Naive thymus-derived CD8-positive, alpha-beta T cell (primary cell): ENCODE measurements at places on chromosomes 2 and 18.

DNA sequence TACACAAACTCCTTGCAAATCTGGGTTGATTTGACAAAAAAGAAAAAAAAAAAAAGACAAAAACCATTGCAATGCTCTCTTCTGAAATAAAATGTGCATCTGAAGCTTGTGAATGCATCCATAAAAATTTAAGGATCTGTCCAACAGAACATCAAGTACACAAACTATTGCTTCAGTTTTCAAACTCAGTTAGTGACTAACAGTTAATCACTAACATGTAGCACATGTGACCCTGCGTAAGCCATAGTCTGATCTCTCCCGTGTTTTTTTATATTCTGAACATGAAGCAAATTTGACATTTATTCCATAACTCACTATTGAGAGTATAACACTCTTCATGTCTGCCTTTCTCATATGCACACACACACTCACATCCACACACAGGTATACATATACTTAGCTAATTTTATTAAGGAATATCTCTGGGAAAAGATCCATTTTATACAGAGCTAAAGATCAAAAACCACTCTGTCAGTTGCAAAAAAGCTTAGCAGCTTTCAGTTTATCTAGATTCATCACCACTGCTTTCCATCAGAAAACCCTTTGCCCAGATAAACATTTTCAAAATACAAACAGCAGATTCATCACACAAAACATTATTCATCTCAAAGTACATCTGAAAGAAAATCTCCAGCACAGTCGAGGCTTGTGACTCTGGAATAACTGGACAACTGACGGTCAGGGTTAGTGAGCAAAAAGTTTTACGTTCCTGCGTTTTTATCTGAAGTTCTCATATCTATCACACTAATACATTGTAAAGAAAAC lies 1000.4 kb upstream of the ACVR2A start:
- no peak for DNase-seq

DNA sequence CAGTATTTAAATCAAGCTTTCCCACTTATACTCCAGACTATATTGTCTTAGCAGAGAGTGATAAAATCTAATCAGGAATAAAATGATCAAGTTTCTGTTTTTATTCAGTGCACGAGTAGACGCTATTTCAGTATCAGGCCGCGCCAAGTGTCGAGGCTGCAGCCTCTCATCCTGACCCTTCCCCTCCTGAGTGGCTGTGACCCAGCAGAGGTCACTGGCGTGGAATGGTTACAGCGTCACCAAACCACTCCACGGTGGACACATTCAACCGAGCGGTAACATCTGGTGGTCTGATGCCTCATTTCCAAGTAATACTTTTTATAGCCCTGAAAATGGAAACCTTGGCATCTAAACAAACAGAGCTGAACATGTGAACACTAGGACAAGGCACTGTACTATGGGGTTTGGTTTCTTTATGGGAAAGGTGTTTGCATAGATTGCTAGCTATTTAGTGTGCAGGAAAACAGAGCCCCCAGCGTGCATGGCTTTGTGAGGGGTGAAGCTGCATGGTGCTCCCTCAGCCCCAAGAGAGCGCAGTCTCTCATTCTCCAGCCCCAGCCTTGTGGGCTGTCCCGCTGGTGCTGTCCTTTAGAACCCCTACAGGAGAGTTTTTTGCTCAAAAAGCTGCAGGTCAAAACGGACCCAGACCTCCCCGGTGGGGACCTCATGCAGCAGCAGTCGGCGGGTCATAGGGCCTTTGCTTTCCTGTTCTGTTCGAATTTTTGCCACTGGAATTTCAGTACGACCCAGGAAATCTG lies 28.4 kb downstream of the FAM228A start:
- no peak for DNase-seq

GRCh38 chr2:41959760-41960159 lies 88.1 kb upstream of the PKDCC start:
- DNase-seq: no peak

DNA sequence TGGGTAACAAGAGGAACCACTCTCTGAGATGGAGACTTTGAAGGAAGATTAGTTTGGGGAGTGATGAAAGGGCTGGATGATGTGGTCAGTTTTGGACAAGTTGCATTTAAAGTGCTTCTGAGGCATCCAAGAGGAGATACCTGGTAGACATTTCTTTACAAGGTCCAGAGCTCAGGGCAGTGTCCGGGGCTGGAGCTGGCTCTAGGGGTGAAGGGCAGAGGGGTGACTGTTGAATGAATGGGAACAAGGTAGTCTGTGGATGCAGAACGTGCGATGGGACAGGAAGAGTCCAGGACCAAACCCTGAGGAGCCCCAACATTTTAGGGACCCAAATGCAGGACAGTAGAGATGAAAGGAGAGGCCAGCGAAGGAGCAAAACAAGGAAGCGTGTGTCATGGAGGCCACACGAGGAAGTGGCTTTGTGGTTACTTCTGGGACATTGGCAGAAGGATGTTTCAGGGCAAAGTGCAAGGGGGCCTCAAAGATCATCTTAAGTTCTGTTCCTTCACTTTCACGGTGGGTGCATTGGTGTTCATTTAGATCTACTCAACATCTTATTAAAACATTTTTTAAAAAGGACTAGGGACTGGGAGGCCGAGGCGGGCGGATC lies 13.6 kb upstream of the GPR35 start:
- no peak for DNase-seq

DNA sequence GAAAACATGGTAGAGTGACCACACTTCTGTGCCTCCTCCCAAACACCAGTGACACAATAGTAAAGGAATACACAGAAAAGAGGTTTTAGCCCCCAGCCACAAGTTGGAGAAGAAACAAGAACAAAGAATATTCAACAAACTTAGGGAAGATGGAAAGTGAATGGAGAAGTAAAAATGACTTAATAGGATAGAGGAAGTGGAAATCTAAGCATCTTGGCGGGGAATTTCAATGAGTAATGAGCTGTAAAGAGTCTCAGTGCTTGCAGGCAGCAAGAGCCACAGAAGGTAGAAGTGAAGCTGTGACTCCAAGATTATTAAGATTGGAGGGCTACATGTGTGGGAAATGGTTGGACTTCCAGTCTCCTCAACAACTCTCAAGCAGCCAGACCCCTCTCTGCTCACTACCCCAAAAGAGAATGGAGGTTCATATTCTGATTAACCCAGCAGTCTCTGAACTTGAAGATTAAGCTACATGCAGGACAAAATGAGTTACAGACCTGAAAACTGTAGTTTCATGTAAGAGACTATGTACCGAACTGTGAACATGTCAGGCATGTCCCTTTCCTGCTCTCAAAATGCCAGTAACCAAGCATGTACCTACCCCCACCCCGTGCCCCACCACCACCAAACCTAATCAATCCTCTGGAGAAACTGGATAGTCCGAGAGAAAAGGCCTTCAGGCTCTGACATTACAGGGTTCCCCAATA lies 16.9 kb upstream of the HNRNPLL start:
- DNase-seq: no peak

DNA sequence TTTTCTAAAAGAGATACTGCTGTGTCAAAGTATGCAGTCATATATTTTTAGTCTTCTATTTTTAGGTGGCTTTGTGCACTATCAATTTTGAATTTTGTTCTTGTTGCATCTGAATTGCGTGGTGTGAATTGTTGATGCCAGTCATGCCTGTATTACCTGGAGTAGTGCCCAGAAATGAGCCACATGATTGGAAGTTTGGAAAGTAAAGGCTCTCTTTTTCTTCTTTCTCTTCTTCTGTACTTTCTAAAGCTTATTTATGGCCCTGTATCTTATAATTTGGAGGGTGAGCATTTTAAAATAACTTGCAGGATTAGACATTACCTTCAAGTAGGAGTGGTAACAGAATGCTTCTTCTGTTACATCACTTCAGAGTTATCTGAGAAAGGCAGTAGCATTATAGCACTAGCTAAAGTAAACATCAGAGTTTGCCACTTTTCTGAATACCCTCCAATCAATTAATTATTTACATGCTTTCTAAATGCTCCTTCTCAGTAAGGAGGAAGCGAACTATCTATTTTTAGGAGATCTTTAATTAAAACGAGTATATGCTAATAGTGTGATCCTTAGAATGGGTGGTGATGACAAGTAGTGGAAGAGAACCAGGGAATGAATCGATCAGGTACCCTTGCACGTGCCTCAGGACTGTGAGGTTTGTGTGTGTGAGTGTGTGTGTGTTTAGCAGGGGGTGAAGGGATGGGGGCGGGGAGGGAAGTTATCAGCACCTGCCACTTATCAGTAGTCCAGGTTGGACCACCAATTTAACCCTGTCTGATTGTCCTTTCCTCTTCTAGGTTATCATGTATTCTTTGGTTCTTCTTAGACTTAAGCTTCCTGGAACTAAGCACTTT lies 112.5 kb downstream of the MAP3K20 start:
- DNase-seq: no peak

DNA sequence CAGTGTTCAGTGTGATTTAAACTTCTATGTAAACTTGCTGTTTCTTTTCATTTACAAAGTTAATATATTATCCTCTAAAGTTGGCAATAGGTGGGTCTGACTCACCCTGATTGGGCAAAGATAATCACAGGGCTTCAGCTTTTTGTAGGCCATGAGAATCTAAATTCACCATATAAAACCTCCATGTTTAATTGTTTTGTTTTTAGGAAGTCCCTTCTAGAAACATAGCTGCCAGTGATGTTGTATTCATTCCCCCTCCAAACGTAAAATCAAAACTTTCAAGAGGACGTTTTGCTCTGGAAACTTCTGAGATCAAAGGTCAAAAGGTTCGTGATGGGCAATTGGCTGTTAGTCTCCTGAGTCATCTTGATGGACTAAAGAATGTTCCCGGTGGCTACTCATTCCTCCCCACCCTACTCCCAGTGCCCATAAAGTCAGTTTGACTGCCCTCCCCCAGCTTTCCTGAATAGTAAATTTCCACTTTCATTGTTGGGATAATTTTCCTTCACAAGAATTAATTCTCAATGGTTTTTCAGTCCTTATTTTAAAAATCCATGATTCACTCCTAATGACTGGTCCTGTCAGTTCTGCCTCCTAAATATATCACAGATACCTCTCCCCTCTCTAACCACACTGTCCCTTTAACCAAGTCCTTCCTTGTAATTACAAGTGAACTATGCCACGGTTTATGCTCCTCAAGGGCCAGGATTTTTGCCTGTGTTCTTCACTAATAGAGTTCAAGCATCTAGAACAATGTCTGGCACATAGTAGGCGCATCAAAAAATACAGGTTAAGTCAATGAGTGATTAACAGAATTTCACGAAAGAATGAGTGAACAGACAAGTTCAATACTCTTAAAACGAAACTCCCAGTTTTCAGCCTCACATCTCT lies 164.4 kb upstream of the VRK2 start:
- no peak for DNase-seq

DNA sequence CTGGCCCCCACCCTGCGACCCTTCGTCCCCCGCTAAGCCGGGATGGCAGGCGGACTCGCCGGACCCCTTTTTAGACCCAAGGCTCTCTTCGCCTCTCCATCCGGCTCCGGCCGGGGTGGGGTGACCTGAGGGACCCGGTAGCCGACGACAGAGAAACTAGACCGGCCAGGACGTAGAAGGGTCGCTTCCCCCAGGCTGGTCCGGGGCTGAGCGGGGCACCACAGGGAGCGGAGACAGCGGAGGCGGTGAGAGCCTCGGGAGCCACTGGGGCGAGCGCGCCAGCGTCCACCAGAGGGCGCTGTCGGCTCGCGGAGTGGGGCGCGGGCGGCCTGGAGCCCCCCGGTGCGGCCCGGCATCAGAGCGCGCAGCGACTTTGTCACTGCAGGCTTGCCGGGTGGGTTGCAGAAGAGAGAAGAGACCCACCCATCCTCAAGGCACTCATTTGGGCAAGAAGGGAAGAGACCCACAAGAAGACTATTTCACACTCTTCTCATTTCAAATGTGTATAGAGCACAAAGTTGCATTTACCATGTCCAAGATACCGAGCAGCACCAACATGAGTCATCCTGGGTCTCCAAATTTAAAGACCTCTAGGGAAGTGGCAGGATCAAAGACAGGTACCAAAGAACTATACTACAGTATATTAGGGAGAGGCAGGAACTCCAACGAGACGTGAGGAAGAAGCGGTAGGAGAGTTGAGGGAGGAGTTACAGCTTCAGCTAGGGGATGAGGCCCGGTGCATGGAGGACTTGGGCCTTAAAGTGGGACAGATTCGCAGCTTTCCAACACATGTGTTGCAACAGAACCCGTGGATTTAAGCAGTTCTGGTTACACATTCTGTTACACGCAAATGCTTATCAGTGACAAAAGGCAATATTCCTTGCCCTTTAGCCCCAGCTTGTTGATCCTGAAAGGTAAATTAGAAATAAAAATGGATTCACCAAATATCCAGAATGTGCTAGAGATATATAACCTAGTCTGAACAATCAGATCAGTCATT lies 7.6 kb upstream of the PRKCE start:
- peak; percentile 77 for DNase-seq

GRCh38 chr2:119438128-119438656 lies 6.5 kb downstream of the TMEM37 start:
- no peak for DNase-seq

DNA sequence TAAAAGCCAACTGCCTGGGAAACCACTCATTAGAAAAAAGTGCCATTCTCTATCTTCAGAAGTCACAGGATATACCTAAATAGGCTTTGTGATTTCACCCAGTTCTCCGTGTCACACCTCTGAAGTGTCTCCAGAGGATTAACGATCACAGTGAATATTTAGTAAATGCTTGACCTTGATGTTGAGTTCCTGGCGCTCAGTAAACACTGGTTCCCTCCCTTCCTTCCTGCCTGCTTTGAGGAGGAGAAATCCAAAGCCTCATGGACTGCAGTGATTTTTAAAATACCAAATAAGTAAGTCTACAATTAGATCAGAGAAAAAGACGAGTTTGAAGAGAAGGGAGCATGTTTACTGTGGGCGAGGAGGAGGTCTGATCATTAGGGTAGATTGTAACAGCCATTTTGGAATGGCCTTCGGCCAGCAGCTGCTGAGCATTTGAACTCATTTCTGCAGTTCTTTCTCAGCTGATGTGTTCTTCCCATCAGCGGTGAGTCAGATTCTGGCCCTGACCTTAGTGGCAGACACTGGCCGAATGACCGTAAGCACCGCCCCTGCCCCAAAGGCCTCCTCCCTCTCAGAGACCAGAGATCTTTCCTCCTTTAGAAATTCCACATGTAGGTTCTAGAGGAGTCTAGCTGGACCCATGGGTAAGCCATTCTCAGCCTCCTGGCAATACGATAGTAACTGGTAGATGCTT lies 62.1 kb upstream of the SLC16A14 start:
- no peak for DNase-seq

GRCh38 chr18:5894611-5895298 lies 567 bp downstream of the TMEM200C start:
- no peak for DNase-seq

DNA sequence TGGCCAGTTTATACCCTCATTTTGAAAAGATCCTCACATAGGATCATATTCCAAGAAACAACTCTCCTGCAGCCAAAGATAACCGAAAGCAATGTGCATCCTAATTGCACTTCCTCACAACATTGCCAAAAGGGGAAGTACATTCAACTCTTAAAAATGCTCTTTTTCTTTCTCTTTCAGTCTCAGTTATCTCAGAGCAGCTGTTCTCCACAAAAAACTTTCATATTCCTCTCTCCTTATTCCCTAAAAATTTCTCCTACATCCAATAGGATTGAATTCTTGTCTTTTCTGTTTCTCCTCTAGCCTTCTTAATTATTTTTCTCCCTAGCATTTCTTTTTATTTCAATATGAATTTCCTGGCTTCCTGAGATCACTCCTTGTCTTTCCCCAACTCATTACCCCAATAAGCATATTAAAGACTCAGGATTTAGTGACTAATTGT lies 7.4 kb upstream of the VRK2 start:
- no peak for DNase-seq

- DNase-seq: no peak
Observed at GRCh38 chr2:48250943-48251342, 279.0 kb upstream of the STON1 start.

- DNase-seq: no peak
Observed at GRCh38 chr2:64807417-64807816, 153.7 kb upstream of the SERTAD2 start.
